ENCODE measurements at places on chromosomes 7 and 10.

- peak; percentile 83 for DNase-seq
Observed at GRCh38 chr7:32164341-32164996, 94.3 kb upstream of the PDE1C start.

- DNase-seq: peak; percentile 58
Observed at GRCh38 chr10:60434418-60435046, 44.9 kb upstream of the ANK3 start.

- peak; percentile 21 for DNase-seq
Observed at GRCh38 chr10:98636921-98637329, 190.2 kb upstream of the HPS1 start.

- DNase-seq: peak; percentile 7
Observed at GRCh38 chr10:125343118-125343925, 183.0 kb upstream of the CTBP2 start.

DNA sequence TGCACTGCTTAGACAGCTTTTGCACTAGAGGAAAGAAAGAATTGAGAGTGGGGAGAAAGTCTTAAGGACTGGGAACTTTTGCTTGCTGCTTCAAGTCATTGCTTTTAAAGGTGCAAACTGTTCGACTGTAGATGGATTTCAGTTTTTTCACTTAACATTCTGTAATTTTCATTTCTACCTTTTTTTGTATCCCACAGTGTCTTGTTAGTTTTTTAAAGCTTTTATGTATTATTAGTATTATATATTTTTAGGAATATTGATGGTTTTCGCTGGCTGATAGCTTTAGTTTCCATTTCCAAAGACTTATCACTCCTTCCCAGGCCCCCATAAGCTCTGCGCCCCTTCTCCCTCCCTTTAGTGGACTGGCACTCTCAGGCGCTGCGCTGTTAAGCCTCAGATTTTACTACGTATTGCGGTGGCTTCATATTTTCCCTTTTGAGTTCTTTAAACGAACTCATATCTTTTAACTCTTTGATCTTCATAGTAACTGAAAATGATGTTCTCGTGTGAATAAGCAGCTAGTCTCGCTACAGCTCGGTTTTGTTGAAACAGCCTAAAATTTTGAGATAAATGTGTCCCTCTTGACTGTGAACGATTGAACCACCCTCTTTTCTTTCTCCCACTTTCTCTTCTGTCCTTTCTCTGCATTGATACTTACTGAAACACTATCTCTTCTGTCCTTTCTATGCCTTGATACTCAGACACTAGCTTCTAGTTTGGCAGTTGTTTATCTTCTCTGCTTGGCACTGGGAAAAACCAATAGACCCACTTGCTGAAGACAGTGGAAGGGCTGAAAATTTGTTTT is 2.5 kb upstream of the ETV1 start:
- DNase-seq: no peak

- no peak for DNase-seq
Observed at GRCh38 chr7:86929293-86930109, 130.0 kb downstream of the ELAPOR2 start.

DNA sequence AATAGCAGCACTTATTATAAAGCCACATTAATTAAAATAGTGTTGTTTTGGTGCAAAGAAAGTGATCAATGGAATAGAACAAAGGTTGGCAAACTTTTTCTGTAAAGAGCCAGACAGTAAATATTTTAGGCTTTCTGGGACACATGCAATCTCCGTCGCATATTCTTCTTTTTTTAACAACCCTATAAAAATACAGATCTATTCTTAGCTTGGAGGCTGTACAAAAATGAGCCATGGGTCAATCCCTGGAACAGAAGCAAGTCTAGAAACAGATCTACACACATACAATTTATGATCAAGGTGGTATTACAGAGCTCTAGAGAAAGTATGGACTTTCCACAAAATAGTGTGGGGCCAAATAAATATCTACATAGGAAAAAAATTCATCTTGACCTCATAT is 71.8 kb downstream of the ARHGAP21 start:
- DNase-seq: no peak

GRCh38 chr7:151125470-151125845 is 39.2 kb downstream of the AGAP3 start:
- DNase-seq: no peak

- no peak for DNase-seq
Observed at GRCh38 chr7:27143950-27144780, 684 bp upstream of the HOXA5 start.

DNA sequence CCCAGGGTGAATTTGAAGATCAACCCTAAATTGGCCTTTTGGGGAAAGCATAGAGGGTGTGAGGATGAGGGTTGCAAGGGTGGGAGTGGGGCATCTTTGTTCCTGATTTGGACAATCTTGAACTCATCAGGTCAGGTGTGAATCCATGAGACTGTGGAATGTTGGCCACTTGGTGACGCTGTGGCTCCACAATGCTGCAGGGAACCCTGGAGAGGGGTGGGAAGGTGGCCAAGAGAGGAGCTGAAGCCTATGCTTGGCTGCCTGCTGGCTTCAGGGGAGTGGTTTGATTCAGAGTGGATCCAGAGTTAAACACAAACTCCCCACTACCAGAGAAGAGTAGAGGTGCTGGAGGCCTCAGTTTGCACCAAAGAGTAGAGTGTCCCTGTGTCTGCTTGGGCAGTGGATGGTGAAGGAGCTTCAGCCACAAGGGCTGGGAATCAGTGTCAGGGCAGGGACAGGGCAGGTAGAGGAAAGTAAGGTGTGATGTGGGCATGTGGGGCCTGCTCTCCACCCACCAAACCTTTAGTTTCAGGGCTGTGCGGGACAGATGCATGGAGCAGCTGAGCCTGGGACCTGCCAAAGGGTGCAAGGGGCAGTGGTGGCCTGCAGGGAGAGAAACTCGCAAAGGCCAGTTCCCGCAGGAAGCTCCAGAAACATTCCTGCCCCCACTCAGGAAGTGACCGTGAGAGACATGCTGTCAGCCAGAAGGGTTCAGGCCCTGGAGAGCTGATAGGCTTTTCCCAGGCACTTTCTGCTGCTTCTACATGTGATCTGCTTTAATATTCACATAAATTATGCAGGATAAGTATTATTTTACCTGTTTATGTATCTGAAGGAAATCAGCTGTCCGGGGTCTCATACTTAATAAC is 81.0 kb upstream of the PRSS58 start:
- DNase-seq: peak; percentile 46

GRCh38 chr10:123563994-123564393 is 102.2 kb upstream of the GPR26 start:
- DNase-seq: no peak

- no peak for DNase-seq
Observed at GRCh38 chr10:69453795-69454194, 2.5 kb downstream of the TSPAN15 start.

- DNase-seq: peak; percentile 14
Observed at GRCh38 chr10:21687266-21688008, 153.4 kb downstream of the MLLT10 start.

DNA sequence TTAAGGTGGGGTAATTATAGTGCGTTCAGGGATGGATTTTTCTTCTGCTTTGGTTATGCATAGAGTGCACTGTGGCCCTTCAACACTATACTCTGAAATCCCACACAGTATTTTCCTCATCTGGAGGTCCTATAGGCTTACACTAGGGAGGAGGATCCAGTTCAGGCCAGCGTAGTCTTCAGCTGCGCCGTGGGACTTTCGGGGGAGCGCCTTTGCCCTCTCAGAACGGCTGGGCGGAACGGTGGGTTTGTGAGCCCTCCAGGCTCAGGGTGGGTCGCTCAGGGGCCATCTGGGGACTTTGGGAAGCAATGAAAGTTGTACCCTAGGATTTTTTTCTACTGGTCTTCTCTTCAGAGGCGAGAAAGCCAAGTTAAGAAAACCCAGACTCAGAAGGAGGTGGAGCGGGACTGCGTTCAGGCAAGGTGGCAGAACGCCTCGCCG is 652 bp upstream of the VPS26A start:
- peak; percentile 63 for DNase-seq

DNA sequence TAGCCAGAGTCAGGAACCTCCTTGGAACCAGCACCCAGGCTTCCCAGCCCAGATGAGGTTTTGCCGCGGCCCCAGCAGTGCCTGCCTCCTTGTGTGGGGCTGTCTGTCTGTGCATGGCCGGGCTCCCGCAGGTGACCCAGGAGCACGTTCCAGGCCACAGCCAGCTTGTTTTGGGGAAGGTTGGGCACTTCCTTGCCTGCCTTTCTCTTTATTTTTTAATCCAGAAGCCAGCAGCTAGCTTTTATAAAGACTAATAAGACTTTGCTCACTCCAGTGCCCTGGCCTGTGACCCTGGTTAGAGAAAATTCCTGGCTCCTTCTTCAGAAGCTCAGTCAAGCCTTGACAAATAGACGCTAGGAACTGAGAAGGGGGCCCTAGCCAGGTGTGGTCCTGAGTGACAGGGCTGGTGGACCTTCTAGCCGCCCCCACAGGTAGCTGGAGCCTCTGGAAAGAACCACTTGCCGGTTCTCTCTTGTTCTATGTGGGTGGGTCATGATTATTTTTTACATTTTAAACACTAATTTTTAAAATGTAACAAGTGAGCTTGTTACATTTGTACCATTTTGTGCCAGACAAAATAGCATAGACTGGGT is 837 bp downstream of the SLC29A3 start:
- DNase-seq: no peak

DNA sequence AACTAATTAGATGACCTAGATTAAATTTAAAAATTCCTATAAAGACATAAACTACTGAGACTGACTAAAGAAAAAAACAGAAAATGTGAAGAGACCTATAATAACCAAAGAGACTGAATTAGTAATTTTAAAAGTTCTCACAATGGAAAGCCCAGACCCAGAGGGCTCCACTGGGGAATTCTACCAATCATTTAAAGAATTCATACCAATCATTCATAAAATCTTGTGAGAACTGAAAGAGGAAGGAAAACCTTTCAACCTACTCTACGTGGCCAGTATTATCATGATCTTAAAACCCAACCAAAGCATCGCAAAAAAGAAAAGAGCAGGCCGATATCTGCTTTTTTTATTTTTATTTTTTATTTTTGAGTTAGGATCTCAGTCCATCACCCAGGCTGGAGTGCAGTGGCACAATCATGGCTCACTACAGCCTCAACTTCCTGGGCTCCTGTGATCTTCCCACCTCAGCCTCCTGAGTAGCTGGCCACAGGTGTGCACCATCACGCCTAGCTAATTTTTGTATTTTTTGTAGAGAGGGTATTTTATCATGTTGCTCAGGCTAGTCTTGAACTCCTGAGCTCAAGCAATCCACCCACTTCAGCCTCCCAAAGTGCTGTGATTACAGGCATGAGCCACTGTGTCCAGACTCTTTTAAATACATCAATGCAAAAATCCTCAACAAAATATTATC is 48.6 kb downstream of the DGKI start:
- no peak for DNase-seq

DNA sequence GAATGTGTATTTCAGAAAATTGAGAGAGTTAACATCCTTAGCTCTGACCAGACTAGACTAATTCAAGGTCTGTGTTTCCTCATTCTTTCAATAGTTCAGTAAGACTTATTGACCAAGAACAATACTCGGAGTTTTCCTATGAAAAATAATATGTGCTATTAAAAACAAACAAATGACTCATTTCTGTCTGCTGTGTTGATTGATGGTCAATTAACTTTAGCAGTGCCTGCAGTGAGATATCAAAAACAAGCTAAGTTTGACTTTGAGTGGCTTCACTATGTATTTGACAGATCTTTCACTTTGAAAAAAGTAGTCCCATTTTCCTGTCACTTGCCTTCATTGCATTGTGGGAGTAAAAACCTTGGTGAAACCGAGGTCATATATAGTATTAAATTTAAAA is 91.0 kb downstream of the GNAT3 start:
- DNase-seq: no peak

DNA sequence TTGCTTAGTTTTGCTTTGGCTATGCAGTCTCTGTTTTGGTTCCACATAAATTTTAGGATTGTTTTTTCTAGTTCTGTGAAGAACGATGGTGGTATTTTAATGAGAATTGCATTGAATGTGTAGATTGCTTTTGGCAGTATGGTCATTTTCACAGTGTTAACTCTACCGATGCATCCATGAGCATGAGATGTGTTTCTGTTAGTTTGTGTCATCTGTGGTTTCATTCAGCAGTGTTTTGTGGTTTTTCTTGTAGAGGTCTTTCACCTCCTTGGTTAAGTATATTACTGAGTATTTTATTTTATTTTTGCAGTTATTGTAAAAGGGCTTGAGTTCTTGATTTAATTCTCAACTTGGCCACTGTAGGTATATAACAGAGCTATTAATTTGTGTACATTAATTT is 78.2 kb upstream of the ZNF92 start:
- no peak for DNase-seq

GRCh38 chr7:80775897-80776296 is 137.5 kb downstream of the CD36 start:
- DNase-seq: no peak

DNA sequence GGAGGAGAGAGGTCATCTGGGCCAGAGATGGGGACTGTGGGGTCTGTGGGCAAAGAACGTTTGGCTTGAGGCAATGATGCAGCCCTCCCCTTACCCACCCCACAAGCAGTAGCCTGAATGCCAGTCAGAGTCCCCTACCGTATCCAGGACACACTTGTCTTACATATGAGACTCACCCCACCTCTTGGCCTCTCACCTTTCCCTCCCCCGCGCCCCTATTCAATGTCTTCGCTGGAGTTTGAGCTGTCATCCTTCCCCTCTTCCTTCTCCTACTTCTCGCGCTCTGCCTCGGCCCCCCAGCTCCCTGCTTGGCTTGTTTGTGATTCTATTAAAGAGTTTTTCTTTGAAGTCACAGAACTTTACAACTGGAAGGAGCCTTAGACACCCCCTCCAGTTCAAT is 8.9 kb downstream of the PRRT4 start:
- DNase-seq: no peak

- peak; percentile 42 for DNase-seq
Observed at GRCh38 chr7:80135309-80136104, 876 bp downstream of the GNAI1 start.

GRCh38 chr10:50336140-50336539 is 84.8 kb upstream of the ASAH2 start:
- DNase-seq: no peak

DNA sequence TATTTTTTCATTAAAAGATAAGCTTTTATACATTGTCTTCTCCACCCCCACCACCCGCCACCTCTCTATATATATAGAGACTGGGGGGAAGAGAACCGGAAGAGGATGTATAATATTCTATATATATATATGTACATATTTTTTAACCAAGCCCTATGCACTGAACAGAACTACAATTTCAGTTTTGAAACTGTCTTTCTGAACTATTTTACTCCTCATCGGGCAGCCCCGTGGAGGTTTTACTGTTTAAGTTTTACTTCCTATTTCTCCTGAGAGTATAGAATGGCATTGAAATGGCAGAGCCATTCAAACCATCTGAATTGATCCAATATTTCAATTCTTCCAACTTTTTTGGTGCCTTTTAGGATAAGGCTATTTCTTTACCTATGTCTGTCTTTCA is 1047.1 kb downstream of the NRG3 start:
- no peak for DNase-seq

GRCh38 chr7:2115760-2116447 is 116.8 kb downstream of the MAD1L1 start:
- no peak for DNase-seq

- no peak for DNase-seq
Observed at GRCh38 chr10:103736044-103736443, 119.3 kb downstream of the SH3PXD2A start.
